ENCODE measurements at places on chromosomes 4 and X. TPM values are rescaled to one million over a fixed set of nuclear protein-coding genes. Genes with fewer than 3 reads are reported as not detected.

- peak; percentile 98 for DNase-seq
Measured at GRCh38 chr4:117400039-117400835, 314.9 kb upstream of the TRAM1L1 start.

GRCh38 chr4:17851959-17852358, 41.2 kb downstream of the NCAPG start:
- no peak for DNase-seq

DNA sequence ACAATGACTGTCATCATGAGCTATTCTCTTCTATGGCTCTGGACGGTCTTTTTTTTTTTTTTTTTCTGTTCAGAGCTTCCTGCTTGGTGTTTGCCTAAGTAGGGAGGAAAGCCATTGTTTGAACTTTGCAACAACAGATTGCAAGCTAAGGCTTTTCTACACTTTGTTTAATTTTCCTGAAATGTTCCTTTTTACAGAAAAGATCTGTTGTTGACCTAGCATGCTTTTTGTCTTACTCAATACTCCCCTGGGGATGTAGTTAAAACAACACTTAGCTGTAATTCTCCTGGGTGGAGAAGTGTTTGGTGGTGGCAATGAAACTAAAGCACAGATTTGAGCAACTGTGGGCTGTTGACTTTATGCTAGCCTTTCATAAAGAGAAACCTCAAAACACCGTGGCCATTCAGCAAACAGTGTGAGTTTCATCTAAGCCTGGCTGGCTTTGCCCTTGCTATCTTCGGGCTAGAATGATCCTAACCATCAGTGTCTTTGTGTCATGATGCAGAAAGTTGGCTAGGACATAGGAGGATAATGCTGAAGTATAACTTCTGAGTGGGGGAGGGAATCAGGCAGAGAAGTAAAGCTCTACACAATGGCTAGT, 110.5 kb downstream of the ANXA3 start:
- DNase-seq: peak; percentile 87

DNA sequence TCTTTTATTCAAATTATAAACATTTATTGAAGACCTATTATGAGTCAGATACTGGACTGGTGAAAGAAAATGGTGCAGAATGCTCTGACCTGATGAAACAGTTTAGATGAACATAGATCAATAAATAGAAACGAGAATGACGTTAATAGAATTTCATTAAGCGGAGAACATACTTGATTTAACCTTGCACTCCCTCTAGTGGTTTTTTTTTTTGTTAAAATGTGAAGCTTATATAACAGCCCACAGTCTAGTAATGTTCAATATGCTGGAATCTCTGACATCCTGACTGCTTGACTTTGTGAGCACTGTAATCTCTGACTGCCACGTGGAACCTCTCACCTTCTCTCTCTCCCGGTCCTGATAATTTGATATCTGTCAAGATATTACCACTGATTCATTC, 32.3 kb downstream of the HDAC8 start:
- DNase-seq: peak; percentile 22

PSAPL1 gene
- total RNA-seq: not detected

GRCh38 chrX:151754047-151754429, 19.5 kb downstream of the CNGA2 start:
- peak; percentile 26 for DNase-seq

GRCh38 chr4:47484168-47484567, 907 bp upstream of the ATP10D start:
- no peak for DNase-seq

DNA sequence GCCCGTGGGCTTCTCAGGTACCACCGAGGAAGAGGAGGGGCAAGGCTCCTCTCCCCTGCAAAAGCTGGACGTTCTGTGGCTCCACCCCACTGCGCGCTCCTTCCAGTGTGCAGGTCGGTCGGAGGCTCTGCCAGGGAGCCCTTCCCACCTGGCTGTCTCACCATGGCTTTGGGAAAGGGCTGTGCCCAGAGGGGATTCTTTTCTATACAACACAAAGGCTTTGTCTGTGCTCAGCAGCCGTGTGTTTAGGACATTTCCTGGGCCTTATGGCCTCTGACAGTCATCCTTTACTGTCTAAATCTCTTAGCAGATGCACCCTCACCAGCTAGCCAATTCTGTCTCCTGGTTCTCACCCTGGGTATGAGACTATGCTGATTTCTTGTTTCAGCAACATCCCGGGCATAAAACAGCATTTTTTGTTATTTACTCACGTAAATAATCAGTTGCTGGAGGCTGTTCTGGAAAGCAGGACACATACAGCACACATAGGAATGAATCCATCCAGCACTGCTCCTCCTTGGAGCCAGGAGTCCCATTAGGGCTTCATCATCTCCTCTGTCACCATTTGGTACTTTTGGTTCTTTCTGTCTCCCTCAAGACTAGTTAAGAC, 20.4 kb upstream of the ATXN3L start:
- DNase-seq: no peak

HELQ gene
- total RNA-seq: 22.2 TPM

CENPE gene
- total RNA-seq: 5.2 TPM

DNA sequence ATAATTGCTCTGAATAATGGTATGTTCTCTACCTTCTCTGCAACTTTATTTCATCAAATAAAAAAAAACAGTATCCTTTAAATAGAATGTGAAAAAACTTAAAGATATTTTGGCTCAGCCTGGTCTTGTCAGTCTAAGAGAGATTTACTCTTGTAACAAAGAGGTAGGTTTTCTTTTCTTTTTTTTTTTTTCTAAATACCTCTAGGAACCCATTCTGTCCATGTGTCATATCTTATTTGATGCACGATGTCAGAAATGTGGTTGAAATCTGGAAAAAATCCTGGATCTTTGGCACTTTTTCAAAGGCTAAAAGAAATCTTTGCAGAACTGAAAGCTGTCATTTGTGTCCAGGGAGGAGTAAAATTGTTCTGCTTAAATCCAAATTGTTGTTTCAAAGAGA, 17.3 kb upstream of the FGF5 start:
- DNase-seq: no peak

HTN3 gene
- total RNA-seq: not detected

STAP1 gene
- total RNA-seq: not detected

GRCh38 chr4:174808836-174809235, 20.2 kb downstream of the GLRA3 start:
- DNase-seq: no peak

DNA sequence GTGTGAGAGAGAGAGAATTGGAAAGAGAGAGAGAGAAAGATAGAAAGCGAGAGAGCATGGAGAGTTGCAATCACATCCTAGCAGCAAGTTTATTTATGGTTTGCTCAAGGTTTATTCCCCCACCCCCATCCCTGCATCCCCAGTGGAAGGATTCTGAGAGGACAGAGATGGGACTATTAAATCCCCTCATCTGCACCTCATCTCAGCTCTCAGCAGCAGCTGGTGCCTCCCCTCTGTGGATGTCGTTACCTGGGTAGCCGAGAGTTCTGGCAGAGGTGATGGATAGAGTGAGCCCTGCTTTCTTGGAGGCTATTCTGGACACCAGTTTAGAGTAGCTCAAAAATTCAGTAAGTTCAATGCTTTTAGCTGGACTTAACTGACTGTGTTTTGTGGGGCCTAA, 132.0 kb upstream of the RAI2 start:
- DNase-seq: no peak

FGF13 gene
- total RNA-seq: 0.52 TPM

GPC3 gene
- not detected for total RNA-seq

GRCh38 chr4:188887905-188888304, 748.7 kb downstream of the TRIML1 start:
- DNase-seq: no peak

TRPC5OS gene
- not detected for total RNA-seq

GRCh38 chr4:143358923-143359643, 22.4 kb downstream of the GAB1 start:
- DNase-seq: peak; percentile 97

DNA sequence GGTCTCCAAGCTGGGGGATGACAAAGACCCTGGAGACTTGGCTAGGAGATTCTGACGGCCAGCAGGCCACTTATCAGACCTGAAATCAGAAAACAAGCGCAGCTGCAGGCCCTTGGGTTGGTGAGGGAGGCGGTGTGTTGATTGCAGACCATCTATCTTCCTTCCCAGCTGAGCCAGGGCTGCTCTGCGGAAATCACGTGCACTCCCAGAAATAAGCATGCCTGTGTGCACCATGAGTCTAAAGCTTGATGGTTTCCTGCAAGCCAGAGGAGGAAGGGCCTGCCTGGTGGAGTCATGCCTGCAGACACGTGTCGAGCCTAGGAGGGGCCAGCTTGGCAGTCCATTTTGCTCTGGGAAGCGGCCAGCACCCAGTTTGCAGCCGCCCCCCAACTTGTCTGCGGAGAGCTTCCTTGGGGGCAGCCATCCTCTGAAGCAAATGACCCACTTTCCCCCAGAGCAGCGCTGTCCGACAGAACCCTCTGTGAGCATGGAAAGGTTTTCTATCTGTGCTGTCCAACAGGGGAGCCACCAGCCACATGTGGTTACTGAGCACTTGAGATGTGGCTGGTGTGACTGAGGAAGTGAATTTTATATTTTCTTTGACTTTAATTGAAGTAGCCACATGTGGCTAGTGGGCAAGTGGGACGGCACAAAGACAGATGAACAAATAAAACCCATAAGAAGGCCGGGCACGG, 175.7 kb upstream of the BCOR start:
- no peak for DNase-seq

GRCh38 chrX:116384406-116384954, 51.9 kb upstream of the SLC6A14 start:
- no peak for DNase-seq

GRCh38 chr4:180641495-180641894, 1601.7 kb upstream of the TENM3 start:
- no peak for DNase-seq

GRCh38 chrX:153625271-153626024, 21.6 kb upstream of the DUSP9 start:
- no peak for DNase-seq

YIPF7 gene
- not detected for total RNA-seq

KLB gene
- total RNA-seq: not detected

- DNase-seq: no peak
Measured at GRCh38 chrX:38211891-38212635, 8.6 kb downstream of the SRPX start.

GRCh38 chr4:169099771-169100180, 89.7 kb upstream of the CBR4 start:
- peak; percentile 68 for DNase-seq

SMIM14 gene
- 89.7 TPM for total RNA-seq

DNA sequence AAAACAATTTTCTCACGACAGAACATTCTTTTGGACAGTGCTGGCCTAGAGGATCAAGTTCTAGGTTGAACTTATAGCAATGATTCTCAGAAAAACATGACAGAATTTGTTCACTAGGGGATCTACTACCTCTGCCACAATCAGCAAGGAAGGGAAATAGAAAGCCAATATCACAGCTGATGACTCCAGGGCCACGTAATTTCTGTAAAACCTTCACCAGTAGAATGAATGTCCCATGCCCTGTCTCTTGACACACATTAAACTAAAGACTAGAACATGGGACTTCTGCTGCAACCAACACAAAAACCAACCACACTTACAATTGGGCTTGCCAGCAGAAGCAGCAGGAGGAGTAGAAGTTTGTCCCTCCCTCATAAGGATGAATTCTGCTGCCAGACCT, 86.0 kb upstream of the NPFFR2 start:
- DNase-seq: no peak

FREM3 gene
- not detected for total RNA-seq

DNA sequence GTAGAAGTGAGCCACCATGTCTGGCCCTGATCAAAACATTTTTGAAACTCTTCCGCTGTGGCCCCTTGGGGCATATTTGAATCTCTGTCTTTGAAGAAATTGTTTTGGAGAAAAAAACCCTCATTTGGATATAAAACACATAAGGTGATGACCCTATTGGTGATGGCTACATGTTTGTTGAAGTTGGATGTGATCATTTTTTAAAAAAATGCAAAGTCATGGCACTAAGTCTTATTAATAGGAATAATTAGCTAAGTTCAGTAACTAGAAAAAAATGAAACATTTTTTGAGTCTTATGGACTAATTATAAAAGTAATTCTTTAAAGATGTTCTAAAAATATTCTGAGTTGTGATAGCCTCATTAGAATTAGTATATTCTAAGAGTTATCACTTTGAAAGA, 17.9 kb upstream of the BBS7 start:
- DNase-seq: no peak

GRCh38 chrX:20487227-20487626, 220.5 kb upstream of the RPS6KA3 start:
- DNase-seq: peak; percentile 11

GRCh38 chrX:5155301-5155700, 1073.4 kb downstream of the NLGN4X start:
- no peak for DNase-seq

ZAR1 gene
- total RNA-seq: not detected

DNA sequence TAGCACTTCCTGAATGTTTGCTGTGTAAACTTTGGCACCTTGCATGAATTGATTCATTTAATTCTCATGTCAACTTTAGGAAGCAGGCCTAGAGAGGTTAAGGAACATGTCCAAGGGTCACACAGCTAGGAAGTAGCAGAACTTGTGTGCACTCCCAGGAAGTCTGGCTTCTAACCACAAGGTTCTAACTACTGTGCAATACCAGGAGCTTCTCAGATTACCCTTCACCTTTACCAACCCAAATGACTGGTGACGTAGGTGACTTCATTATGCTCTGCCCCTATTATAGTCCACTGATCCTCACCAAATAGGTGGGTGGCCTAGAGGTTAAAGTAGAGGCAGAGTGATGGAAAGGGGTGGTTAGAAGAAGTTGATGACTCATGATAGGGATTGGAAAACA, 14.4 kb downstream of the AR start:
- no peak for DNase-seq

GRCh38 chr4:25050370-25051078, 19.8 kb upstream of the LGI2 start:
- no peak for DNase-seq

DNA sequence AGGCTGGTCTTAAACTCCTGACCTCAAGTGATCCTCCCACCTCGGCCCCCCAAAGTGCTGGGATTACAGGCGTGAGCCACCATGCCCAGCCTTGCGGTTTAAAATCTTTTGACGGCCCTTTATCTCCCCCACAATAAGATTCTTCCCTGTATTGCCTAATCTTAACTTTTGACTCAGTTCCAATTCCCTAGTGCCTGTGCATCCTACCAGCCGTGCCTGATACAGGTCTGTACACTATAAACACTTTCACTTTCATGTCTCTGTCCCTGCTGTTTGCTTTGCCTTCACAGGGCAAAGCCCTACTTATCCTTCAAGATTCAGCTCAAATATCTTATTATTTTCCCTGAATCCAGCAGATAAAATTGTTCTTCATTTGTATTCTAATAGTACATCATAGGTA, 74.6 kb downstream of the WDR44 start:
- DNase-seq: peak; percentile 56

GRCh38 chr4:39255871-39256270, 73.5 kb downstream of the WDR19 start:
- DNase-seq: no peak

GRCh38 chr4:98639523-98639922, 18.9 kb downstream of the TSPAN5 start:
- no peak for DNase-seq

DNA sequence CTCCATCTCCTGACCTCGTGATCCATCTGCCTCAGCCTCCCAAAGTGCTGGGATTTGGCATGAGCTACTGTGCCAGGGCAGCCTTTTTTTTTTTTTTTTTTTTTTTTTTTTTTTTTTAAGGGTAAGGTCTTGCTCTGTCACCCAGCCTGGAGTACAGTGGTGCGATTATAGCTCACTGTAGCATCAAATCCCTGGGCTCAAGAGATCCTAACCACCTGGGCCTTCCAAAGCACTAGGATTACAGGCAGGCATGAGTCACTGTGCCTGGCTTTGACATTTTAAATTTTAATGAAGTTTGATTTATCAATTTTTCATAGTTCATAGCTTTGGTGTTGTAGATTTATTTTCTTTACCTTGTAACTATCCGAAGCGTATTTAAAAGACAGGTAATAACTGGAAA, 17.8 kb upstream of the OCIAD2 start:
- no peak for DNase-seq
